HepG2 (cell line): ENCODE measurements at places on chromosomes 6 and 20. TPM values are rescaled to one million over a fixed set of nuclear protein-coding genes. Genes with fewer than 3 reads are reported as not detected.

DNA sequence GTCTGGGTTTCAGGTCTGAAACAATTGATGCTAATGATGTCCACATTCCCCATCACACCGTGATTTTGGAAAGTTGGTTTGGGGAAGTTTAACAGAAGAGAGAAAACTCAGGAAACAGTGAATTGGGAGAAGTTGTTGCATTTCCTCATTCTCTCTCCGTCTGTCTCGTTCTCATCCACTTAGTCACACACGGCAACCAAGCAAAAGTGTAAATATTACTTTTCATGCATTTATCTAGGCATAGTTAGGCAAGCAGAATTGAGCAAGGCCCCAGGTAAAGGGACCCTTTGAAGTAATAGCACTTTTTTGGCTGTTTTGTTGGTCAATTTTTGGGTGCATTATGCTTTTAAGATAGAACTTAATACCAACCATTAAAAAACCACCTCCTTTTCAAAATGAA lies 137.0 kb upstream of the SULF2 start:
- peak; percentile 68 for DNase-seq

DNA sequence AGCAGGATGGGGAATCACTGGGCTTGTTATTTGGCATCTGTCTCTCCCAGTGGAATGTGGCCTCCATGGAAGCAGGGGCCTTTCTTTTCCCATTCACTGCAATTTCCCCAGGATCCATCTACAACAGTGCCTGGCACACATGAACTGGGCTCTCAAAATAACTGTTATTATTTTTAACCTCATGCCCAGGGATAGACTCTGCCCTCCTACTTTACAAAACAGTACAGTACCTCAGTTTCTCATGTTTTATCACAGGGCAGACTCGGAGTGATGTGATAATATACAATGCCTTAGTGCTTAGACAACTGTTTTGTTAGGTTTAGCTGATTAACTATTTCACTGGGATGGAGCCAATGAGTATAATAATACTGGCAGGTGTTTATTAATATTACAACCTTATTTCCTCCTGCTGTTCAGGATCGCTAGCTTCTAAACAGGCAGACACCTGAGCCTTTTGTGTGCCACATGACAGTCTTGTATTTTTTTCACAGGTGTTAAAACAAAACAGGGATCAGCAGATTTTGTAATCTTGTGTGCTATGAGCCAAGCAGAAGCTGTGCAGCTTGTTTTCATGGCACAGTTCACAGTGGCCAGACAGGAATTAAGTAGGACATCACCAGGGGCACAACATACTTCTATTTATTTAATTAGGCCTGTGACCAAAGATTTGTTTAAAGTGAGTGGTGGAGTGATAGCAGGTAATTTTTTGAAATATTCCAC lies 157.7 kb upstream of the EYA4 start:
- DNase-seq, result no peak

- no peak for DNase-seq
These were observed 10.2 kb downstream of the USP49 start for GRCh38 chr6:41884957-41885356.

DNA sequence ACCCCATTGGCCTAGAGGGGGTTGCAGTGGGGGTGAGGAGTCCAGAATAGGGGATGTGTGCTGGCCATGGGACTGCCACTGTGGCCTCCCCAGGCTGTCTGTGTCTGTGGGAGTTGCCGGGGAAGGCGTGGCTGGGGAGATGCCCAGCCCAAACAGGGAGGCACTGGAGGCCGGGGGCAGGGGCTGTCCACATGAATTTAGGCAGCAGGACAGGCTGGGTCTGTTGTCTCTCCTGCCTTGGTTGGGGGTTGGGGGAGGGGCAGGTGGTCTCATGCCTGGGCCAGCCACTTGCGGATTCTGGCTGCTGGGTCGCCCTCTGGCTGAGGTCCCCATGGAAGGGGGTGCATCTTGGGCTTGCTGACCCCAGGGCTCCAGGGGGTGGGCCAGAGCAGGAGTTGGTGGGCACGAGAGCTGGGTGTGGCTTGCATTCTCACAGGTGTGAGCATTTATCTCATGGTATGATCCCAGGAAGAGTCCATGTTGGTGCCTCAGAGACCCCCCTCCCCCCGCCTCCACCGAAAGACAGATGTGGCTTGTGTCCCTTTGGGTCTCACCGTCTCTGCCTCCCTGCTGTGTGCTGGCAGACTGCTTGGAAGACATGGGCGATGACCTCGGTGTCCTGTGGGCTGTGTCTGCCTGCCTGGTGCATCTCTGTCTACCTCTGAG lies 4.0 kb downstream of the SOX18 start:
- no peak for DNase-seq

GRCh38 chr20:62795023-62795761 lies 1.1 kb upstream of the MRGBP start:
- DNase-seq, result peak; percentile 77

GRCh38 chr20:17343656-17344452 lies 117.0 kb downstream of the PCSK2 start:
- DNase-seq, result no peak

GRCh38 chr6:3231247-3232016 lies 4.0 kb upstream of the TUBB2B start:
- DNase-seq, result peak; percentile 80

GRCh38 chr20:23225407-23226060 lies 125.1 kb upstream of the NXT1 start:
- no peak for DNase-seq

DNA sequence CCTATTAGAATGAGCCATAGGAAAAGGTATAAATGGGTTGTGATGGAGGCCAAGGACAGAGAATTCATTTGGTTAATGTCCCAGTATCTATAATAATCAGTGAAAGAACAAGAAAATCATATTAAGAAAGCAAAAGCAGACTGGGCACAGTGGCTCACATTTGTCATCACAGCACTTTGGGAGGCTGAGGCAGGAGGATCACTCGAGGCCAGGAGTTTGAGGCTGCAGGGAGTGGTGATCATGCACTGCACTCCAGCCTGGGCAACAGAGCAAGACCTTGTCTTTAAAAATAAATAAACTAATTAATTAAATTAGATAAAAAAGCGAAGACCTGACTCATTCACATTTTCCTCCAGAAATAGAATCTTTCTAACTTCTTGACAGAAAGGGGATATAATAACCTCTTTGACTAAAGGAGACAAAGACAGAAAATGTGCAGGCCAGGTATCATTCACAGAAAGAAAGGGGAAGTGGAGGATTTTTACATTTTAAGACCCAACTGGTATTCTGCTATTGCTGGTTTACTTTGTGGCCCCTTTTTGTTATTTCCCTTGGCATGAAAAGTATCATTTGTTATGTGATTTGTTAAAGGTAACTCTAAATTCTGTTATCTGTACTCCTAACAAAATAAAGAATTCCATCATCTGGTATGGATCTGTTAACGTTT lies 31.9 kb upstream of the MAPK13 start:
- DNase-seq, result no peak

DNA sequence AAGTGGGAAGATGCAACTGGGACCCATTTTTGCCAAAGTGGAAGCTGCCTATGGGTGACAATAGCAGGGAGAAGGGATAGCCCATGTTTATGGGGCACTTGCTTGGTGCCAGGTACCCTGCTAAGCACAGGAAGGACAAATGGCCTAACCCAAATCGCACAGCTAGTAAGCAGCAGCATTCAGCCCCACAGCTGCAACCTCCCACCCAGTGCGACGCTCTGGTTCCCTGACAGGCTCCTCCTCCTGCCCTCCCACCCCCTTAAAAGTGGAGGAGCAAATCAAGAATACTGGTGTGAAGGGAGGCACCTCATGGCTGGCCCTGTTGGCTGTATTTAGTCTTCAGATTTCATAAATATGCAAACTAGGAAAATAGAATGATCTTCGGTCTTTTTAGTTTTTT lies 76.2 kb downstream of the RIN2 start:
- no peak for DNase-seq

DNA sequence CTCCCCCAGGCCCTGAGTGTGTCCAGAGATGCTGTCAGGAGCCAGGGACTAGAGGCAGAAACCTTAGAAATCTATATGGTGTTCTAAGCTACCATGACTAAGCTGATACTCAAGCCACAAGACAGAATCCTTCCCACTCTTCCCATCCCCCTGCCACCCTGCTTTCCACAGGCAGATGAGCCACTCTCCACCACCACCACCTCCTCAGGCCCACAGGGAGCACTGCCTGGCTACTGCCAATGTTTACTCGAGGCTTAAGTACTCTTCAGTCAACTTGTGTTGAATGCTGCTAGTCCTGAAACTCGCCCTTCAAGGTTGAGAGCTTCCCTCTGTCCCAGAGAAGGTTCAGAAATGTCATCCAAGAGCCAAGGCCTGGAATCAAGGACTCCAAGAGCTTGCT lies 56.2 kb downstream of the CENPW start:
- DNase-seq, result no peak

DNA sequence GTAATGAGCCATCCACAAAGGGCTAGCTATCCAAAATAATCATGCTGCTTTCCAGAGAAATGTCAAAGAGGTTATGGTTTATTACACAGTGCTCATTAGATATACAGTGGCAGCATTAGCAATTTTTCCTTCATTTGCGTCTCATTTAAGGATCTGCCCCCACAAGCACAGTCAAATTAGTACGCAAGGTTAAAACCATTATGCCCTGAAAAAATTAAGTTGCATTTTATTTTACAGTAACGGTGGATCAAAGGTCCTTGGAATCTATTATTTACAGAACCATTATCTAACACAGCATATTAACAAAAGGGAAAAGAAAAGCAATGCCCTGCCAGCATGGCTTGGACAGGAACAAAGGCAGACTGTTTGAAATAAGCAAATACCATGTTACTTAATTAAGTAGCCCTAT lies 144.8 kb downstream of the PDSS2 start:
- peak; percentile 87 for DNase-seq

DNA sequence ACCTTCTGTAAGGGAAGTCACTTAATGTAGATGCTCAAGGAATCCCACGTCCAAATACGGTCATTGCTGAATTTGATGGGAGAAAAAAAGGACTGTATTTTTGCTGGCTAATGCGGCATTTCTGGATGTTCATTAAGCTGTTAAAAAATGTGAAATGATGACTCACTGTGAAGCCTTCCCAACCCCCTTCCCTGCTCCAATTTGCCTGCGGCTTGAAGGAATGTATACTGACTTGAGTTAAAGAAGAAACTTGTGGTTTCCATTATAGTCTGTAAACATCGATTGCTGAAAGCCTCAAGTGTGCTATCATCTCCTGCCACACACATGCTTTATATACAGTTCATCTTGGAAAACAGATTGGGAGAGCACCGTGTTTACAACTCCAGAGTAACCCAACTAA lies 249.1 kb upstream of the JAG1 start:
- DNase-seq, result no peak

DNA sequence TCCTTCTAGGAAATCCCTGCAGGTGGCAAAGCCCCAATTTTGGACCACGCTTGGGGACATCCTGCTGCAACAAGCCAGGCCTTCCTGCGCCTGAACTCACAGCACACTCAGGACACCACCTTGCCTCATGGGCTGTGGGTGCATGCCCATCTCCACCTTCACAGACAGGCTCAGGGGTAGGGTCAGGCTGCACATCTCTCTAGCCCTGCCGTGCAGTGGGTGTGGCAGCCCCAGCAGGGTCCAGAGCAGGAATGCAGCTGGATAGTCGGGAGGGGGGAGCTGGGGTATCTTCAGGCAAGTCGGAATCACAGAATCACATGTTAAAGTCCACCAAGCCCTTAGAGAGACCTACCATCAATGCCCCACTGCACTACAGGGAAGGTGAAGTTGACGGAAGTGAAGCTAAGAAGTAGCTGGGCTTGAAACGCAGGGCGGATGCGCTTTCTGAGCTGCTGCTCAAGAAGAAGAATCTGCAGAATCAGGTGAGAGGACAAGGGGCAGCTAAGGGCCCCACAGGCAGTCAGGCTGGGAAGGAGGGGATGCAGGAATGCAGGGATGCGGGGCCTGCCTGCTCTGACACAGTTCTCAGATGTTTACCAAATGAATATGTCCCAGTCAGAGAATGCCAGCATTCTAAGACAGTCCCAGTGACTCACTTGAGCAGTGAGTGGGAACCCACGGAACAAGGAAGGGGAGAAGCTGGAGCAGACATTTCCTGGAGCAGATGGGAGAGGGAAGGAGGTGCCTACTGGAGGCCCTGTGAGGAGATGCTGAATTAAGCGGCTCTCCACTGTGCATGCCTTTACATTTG lies 11.3 kb downstream of the SERPINB6 start:
- DNase-seq, result no peak

DNA sequence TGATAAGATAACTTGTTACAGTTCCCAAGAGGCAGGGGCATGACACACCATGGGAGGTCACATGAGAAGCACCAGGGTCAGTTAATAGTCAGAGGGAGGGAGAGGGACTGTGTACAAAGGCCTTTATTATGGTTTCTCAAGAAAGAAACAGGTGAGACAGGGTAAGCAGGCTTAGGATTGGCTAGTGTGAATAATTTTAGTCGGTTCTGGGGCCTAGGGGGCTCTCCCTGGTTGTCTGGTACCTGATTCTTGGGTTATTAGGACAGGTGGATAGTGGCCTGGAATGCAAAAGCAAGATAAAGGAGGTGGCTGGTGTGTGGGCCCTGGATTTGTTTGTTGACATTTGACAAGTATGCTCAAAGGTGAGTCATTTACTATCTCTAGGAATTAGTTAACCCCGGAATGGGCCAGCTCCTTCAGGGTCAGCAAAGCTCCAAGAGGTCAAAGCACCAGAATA lies 49.4 kb upstream of the MCUR1 start:
- peak; percentile 25 for DNase-seq

DNA sequence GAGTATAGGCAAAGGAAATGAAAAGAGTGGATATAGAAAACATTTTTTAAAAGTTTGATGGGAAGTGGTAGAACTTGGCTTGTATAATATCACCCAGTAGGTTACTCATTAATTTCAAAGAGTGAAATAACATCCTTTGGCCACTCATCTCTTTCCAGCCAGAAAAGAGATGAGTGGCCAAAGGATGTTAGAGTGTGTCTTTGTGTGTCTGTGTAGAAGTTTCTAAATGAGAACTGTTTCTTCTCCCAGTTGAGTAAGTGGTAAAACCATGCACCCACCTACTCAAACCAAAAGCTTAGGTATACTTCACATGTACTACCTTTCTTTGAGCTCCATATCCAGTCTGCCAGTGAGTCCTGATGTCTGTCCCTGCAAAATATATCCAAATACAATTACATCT lies 47.7 kb upstream of the TMEM244 start:
- no peak for DNase-seq

DNA sequence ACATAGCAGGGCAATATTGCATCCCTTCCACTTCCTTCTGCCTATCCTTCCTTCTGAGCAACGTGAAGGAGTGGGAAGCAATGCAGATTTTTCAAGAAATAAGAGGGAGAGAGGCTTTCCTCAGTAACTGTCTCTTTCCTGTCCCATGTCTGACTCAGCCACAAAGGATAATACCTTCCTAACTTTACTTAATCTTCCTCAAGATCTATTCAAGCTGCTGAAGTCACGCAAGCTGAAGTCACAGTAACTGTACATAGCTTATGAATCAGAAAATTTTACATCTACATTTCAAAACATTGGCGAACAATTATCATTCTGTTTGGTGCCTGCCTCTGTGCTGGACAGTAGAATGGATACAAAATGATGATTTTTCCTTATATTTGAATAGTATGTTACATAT lies 86.4 kb upstream of the POU3F2 start:
- DNase-seq, result no peak

GRCh38 chr6:40138273-40138720 lies 204.0 kb upstream of the MOCS1 start:
- DNase-seq, result peak; percentile 90

Gene PARD6B
- 22.2 and 26.6 TPM in 2 replicates for total RNA-seq

Gene GHRH
- total RNA-seq, result not detected in 2 replicates

Gene DNMT3B
- total RNA-seq, result 13.2 and 13.9 TPM in 2 replicates

Gene NUP153
- total RNA-seq, result 55.2 and 93.0 TPM in 2 replicates

Gene CST4
- total RNA-seq, result not detected in 2 replicates

Gene SCUBE3
- not detected in 2 replicates for total RNA-seq
